ENCODE measurements at places on chromosomes 1 and 21.

- DNase-seq, result no peak
These were observed 40.9 kb downstream of the PDPN start for GRCh38 chr1:13624526-13624925.

DNA sequence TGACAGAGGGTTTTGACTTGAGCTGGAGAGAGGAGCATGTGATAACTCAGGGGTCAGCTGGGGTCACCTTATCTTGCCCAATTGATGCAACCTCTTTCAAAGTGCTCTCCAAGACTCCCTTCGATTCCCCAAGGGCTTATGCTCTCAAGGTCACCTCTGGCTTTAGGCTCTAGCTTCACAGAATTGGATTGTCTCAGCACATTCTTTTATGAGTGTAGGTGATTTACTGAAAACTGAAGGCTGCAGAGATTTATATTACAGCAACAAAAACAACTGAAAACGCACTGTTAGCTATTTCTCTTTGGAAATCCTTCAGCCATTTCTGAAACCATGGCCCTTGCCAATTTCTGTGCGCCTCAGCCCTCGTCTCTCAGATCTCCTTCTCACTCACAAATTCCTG is 34.5 kb upstream of the MAP1LC3C start:
- no peak for DNase-seq

- DNase-seq, result no peak
These were observed 69.2 kb downstream of the NCAM2 start for GRCh38 chr21:21067375-21067774.

- no peak for DNase-seq
These were observed 20.6 kb downstream of the CSF1 start for GRCh38 chr1:109931189-109931731.

- DNase-seq, result no peak
These were observed 156.2 kb downstream of the RHOU start for GRCh38 chr1:228891272-228892034.

- no peak for DNase-seq
These were observed 71.5 kb downstream of the SIK1 start for GRCh38 chr21:43355266-43355924.

GRCh38 chr1:9322661-9323244 is 30.1 kb downstream of the SPSB1 start:
- no peak for DNase-seq

- DNase-seq, result no peak
These were observed 47.9 kb downstream of the SRRM1 start for GRCh38 chr1:24691051-24691450.

DNA sequence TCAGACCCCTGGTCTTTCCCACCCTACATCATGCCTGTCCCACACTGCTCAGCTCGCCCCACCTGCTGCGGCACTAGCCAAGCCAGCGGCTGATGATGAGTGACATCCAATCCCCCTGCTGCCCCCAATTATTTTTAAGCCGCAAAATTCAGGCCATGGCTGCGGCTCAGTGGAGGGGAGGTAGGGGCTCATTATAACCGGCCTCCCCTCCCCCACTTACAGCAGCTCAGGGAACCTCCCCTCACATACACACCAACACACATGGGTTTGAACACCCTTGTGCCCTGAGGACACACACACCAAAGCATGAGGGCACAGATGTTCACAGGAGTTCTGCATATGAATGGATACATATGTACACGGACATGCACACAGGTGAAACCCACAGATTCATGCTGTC is 5.3 kb downstream of the ADGRB2 start:
- DNase-seq, result no peak

GRCh38 chr1:13435458-13435857 is 25.2 kb downstream of the PRAMEF20 start:
- no peak for DNase-seq

- no peak for DNase-seq
These were observed 52.8 kb downstream of the SDC3 start for GRCh38 chr1:30855686-30856259.

- no peak for DNase-seq
These were observed 195.7 kb downstream of the ROR1 start for GRCh38 chr1:63969441-63969901.

DNA sequence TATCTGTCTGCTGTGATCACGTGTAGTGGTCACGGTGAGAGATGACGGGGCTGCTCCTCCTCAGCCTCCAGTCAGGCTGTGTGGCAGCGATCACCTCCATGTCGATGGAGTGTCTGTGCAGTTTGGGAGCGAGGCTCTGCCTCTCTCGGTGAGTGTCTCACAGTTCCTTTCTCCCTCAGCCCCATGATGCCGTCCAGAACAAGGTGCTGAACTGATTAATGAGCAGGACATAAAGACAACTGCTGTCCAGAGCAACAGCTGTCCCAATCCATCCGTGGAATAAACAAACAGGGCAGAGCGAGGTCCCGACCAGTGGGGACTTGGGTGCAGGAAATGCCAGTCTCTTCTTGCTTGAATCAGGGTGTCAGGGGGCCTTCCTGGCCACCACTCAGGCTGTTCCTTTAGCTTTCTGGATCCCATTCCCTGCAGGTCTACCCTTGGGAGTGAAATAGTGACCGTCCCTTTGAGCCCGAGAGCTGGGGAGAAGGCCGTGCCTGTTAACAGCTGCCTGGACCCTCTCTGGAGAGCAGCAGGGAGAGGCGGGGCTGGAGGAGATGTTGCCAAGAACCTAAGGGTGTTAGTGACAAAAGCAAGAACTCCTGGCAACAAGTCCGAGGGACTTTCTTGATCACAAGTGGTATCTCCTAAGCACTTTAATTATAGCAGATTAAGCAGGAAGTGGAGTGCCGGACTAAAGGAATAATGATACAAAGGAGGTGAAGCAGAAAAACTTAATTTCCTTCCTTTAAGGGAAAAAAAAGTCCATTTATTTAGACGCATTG is 443.9 kb downstream of the KIF26B start:
- no peak for DNase-seq

DNA sequence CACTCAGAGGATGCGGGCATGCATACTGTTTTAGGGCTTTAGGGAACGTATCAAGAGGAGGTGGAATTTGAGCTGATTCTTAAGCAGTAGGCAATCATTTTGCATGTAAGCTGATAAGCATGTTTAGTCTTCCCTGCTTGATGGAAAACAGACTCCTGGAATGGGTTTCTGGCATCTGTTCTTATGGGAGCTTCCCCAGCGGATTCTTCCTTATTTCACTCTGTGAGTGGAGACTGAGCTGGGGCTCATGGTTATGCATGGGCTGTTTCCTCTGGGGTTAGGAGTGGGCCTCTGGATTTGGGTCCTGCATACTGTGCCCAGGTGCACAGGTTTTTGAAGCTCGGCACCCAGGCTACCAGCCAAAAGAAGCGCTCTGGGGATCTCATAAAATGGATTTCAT is 93.4 kb downstream of the DIRAS3 start:
- no peak for DNase-seq
